ENCODE measurements at places on chromosomes 6 and 20.

- DNase-seq = no peak
Observed at GRCh38 chr20:36663031-36663430, 17.0 kb upstream of the SLA2 start.

- peak; percentile 47 for DNase-seq
Observed at GRCh38 chr6:148943451-148943850, 196.6 kb downstream of the UST start.

DNA sequence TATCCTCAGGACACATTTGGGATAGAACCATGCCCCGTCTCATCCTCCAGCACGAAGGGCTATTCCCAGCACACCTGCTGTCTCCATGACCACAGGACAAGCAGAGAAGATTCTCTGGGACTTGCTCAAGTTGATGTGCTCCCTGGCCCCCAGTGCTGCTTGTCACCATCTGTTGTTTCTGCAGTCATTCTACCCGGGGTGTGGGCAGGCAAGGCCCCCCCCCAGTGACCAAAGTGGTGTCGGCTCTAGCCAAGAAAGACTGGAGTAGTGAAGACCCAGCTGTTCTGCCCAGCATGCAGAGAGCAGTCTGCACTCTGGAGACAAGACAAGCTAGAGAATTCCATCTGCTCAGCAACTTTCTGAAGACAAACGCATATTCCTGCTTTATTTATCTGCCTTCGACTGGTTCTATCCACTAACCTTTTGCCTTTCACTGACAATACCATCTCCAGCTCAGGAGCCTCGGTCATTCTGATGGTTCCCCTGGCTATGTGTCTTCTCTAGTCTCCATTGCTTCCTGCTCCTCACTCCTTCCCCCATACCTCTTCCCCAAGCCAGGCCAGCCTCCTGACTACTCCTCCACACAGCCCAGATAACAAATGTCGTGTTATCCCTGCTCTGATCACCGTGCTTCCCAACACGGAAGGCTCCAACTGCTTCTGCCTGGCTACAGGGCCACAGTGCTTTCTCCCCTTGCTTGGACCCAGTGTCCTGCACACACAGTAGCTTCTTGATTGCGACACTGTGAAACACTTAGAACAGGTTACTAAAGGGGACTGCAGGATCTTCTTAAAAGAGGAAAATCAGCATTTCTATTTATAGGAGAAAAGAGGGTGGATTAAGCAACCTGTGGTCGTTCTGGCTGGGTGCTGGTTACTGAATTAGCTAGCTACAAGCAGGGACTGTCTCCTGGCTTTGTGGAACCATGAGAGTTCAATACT lies 86.7 kb upstream of the EMILIN3 start:
- DNase-seq = no peak

DNA sequence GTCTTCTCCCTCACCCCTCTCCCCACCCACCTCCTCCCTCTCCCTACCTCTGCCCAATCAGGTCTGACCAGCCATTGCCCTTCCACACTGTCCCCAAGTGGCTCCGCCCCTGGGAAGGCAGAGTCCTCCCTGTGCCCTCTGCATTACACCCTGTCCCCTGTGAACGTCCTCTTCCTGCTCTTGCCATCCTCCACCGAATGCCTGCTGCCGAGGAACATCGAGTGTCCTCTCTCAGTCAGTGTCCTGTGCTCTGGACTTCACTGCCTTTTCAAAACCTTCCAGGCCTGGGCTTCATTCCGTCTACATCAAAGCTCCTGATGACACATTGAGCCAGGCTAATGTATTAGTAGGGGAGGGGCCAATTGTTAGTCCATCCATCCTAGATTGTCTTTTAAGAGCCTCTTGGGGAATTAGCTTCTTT lies 3.3 kb upstream of the PACSIN1 start:
- DNase-seq = peak; percentile 35

- peak; percentile 84 for DNase-seq
Observed at GRCh38 chr6:154457046-154457713, 53.3 kb downstream of the CNKSR3 start.

- DNase-seq = no peak
Observed at GRCh38 chr20:20843982-20844381, 131.5 kb upstream of the RALGAPA2 start.

DNA sequence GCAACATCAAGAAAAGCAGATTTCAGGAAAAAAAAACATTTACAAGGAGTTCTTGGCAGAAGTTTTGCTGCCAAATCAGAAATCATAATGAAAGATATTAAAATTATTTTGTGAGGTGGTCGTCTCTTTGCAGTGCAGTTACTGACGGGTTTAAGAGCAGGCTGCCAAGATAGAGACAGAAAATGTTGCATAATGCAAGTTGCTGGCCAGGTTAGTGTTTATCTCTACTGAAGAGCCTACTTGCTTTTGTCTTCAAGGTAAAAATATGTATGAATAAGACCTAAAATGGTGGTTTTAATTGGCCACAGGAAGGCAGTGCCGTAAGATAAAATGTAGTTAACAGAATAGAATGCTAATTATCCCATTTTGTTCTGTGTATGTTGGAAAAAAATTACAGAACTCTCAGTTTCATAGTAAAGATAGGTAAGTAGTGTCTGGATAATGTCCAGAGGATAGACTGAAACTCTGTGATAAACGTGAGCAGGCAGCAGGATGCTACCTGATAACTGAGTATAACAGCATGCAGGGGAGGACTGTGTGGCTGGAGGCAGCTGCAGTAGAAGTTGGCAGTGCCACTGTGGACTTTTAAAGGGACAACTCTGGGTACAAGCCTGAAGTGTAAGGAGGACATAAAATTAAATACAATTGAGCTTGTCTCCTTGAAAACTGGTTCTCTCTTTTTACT lies 13.9 kb downstream of the FOXO3 start:
- no peak for DNase-seq

DNA sequence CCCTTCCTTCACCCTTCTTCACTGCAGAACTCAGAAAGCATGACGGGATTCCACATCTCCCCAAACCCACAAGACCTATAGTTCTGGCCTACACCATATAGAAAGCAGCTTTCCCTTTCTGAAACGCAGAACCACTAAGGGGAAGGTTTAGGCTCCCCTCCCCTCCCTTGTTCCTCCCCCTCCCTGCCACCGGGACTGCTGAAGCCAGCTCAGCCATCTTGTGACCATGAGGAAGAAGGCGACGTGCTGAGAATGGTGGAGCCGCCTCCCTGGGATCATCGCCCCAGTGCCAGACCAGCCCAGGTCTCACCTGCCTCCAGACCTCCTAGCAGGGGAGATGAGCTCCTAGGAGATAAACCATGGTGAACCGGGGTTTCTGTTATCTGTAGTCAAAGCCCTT lies 19.6 kb downstream of the SERPINB6 start:
- DNase-seq = no peak

DNA sequence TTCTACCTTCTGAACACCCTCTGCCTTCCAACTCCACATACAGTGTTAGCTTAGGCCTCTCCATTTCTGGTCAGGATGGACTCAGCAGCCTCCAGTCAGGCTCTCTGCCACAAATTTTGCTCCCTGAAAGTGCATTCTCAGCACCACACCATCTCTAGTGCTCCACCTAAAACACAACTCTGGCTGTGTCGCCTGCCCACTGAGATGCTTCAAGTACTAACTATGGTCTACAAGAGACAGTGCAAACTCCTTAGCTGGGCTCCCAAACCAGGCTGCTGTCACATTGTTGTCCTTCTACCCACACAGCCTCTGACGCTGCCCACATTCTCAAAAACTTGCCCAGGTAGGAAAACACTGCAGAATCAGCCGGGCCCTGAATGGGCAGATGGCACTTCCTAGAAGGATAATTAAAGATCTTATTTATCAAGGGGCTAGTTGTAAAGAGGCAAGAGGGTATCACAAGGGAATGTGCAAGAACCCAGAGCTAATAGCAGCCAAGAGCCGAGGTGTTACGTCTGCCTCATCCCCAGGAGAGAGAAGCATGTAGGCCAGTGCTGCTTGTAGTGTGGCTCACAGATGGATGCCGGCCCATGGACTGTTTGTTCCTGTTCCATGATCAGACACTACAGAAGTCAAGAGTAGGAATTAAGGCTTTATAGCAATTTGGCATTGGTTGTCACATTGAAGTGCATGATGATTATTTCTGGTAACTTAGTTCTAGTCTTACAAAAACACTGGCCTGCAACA lies 189.7 kb downstream of the LRFN2 start:
- DNase-seq = no peak

Measured in astrocyte of the hippocampus (primary cell).